Retinal pigment epithelial cell (primary cell): ENCODE measurements at places on chromosomes 2 and 18.

DNA sequence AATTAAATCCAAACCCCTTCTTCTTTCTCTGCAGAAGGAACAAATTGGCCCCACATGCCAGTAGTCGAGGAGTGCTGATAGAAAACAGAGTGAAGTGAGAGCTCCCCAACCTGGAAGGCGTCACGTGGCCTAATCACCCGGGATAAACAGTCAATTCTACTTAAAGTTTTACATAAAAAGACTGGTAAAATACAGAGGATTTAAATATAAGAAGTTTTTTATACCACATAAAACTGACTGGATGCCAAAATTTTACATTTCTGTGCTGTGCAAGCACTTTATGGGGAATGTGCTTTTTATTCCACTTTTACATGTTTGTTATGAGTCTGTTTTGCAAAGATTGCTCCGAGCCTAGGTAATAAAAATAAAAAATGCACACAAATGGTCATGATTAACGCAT is 1586.8 kb upstream of the ACVR2A start:
- no peak for DNase-seq

DNA sequence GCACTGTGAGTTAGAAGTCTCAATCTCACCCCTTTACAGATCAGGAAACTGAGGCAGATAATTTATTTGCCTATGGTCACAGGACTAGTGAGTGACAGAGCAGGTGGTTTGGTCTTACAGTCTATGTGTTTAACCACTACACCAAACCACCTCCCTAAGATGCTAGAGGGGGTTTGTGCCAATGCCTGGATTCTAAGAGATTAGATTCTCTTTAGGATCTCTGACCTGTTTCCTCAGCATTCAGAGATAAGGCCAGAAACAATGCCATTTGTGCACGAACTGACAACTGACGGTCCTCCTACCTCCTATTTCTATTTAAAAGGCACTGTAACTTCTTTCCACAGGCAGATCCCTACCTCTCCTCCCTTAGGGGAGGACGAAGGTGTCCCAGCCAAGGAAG is 2.3 kb upstream of the SLC20A1 start:
- no peak for DNase-seq

DNA sequence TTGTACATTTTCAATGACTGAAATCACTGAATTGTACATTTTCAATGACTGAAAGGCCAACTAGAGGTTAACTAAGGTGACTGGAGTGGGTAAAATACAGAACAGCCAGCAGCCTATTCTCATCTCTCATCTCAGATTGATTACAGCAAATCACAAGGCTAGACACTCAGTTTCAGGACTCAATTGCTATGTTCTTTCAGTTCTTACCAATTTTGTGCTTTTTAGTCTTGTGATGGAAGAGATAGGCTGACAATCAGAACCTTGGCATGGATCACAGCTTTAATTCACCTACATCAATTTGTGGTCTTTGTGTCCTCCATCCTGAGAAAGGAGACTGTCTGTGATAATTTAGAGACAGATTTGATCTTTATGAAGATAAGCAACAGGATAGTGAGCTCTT is 124.7 kb downstream of the GULP1 start:
- DNase-seq = no peak

DNA sequence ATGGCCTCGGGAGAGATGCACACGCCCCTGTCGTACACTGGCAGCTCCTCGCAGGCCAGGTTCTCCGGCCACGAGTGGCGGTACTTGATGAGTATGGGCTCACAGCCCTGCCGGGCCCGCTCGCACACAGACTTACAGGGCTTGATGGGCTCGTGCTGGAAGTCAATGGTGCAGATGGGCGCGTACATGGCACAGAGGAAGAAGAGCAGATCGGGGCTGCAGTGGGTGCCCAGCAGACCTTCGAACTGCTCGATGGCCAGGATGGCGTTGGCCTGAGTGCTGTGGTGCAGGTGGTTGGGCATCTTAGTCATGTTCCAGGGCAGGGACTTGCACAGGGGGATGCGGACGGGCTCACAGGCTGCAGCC is 359 bp downstream of the FRZB start:
- DNase-seq = no peak

DNA sequence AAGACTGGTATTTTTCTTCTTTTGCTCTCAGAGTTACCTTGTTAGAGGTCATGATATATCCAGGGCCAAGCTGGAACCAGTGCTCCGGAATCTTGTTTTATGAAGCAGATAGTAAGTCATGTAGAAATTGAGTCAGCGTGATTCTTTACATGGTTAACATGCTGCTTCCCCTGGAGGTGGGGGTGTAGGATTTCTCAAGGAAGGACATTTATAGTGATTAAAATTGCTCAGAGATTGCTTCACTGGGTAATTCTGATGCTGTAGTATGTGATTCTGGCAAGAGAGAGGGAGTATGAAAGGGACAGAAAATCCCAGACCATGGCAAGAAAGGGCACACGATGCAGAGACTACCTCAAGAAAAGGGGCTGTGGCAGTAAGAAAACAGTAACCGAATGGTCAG is 8.0 kb upstream of the MYL1 start:
- no peak for DNase-seq

GRCh38 chr2:63058144-63058920 is 7.7 kb downstream of the OTX1 start:
- no peak for DNase-seq

- no peak for DNase-seq
These were observed 498.4 kb downstream of the DSC3 start for GRCh38 chr18:30544141-30544540.

- no peak for DNase-seq
These were observed 4.7 kb downstream of the MYOM1 start for GRCh38 chr18:3214855-3215637.
